ENCODE measurements at places on chromosomes 2 and 18.

DNA sequence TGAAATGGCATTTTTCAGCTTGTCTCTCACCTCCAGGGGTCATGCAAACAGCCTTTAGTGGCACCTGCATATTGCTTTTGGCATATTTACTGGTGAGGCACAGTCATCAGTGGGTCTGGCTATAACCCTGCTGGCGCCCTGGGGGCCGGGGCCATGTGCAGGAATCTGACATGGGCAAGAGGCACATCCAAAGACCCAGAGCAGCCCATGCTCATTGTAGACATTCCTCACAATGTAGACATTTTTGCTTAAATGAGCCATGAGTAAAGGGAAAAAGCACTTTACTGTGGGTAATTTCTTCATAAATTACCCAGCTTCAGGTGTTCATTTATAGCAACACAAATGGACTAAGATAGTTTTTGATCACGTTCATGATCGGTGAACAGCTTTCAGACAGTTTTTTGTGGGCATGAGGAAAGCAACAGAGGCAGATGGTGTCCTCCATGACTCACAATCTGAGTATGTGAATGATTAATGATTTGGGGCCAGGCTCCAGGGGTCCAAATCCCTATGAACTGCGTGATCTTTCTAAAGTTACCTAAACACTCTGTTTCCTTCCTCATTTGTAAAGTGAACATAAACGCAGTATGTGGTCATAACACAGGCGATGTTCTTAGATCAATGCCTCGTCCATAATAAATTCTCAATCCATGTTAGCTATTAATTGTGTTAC lies 85.8 kb downstream of the LIPG start:
- peak; percentile 44 for DNase-seq

GRCh38 chr2:184834699-184835397 lies 236.5 kb downstream of the ZNF804A start:
- DNase-seq: peak; percentile 48

- no peak for DNase-seq
Measured at GRCh38 chr2:203682688-203683130, 23.7 kb upstream of the CD28 start.

DNA sequence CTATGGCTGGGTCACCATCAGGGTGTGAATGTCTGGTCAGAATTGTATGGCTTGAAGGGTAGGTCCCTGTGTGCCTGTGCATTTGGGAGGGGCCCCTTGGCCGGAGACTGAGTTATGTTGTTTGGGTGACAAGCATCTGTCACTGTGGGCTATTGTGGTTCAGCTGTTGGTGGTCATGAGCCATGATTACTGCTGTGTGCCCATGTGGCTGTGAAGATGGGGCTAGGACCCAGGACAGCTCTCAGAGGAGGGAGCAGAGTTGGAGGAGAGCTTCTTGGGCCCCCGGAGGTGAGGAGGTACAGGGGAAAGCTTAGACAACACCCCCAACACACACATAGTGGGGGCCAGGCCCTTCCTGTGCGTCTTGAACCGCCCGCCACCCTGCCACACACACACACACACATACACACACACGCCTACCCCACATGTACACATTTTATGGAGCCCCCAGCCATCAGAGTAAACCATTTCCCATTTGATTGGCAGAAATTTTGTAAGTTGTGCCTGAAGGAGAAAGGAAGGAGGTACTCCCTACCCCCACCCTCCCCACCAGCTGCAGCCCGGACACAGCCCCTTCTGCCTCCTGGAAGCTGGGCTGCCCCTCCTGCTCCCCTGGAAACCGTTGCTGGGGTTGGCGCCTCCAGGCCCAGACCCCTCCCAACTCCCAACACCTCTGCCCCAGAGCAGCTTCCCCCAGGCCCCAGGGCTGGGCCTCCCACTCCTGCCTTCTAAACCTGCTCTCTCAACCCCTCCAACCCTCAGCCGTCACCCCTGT lies 2.0 kb downstream of the GAREM2 start:
- peak; percentile 57 for DNase-seq

- no peak for DNase-seq
Measured at GRCh38 chr2:177053038-177053437, 159.6 kb upstream of the HNRNPA3 start.

DNA sequence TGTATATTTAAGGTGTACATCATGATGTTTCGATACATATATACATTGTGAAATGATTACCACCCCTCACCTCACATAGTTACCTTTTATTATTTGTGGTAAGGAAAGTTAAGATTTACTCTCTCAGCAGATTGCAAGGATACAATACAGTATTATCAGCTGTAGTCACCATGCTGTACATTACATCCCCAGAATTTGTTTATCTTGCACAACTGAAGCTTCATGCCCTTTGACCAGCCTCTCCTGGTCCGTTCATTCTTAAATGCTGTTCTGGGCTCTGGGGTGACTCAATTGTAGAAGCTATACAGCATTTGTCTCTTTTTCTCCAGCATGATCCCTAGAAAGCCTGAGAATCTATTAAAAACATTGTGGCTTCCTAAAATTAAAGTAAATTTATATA lies 90.8 kb downstream of the PTPRM start:
- no peak for DNase-seq

DNA sequence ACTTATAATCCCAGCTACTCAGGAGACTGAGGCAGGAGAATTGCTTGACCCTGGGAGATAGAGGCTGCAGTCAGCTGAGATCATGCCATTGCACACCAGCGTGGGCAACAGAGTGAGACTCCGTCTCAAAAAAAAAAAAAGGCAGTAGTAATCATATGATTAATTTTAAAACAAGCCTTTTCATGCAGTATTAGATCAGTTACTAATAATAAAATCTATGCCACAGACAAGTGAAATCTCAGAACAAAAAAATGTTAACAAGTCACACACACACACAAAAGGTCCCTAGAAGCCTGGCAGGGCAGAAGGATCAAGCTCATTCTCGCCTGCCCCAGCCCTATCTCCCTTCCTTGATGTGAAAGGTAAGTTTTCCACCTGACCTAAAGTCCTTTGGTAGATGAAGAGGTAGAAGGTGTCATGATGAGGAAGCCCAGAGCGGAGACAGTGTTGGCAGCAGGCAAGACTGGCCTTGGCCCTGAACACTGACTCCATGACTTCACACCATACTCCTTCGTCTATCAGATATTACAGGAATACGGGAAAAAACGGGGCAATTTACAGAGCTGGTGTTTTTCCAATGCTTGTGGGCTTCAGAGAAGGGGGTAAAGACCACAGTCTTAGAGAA lies 10.6 kb downstream of the KDSR start:
- DNase-seq: no peak

GRCh38 chr2:203582468-203582867 lies 47.4 kb upstream of the RAPH1 start:
- no peak for DNase-seq

- DNase-seq: no peak
Measured at GRCh38 chr2:98519851-98520250, 75.2 kb downstream of the INPP4A start.

GRCh38 chr18:50203801-50204604 lies 9.1 kb upstream of the MYO5B start:
- DNase-seq: peak; percentile 91

DNA sequence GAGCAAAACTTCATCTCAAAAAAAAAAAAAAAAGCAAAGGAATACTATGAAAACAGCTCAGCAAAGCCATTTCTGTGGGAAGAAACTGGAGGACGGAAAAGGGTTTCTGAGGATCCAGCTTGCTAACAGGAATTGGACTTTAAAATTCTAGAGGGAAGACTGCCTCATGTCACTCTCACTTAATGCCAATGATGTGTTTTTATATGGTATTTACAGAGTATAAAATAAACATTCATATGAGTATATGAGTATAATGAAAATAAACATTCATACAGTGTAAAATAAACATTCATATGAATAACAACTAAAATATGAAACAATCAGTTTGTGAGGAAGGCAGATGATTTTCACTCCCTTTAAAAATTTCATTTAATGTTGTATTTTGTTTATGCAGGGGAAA lies 43.9 kb downstream of the CHMP3 start:
- no peak for DNase-seq

DNA sequence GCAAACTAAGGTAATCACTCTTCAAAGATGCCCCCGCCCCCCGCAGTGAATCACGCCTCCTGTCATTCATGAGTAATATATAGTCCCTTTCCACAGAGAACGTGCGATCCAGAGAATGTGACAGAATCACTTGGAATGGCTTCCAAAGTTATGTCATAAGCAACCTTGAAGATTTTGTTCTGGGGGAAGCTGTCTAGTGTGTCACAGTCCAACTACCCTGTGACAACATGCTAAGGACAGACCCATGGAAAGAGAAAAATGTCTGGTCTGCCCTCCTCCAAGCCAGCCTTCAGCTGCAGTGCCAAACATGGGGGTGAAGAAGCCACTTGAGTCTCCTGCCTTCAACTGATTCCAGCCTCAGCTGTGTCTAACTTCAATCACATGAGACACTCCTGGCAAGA lies 259.1 kb downstream of the SS18 start:
- DNase-seq: no peak

GRCh38 chr18:42105394-42105793 lies 150.4 kb downstream of the PIK3C3 start:
- no peak for DNase-seq

DNA sequence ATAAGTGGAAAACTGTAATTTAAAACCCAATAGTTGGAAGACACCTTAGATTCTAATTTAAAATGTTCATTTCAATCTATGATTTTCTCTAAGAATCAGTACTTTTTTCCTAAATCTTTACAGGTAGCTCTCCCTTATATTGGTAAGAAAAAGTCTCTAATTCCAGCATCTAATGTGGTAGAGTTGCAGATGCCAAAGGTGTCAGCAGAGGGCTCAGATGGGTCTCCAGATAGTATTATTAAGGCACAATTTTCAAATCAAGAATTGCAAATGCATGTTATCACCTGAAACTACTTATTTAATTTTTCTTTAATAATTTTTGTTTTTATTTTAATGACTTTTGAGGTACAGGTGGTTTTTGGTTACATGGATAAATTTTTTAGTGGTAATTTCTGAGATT lies 25.5 kb upstream of the ITGA4 start:
- no peak for DNase-seq

DNA sequence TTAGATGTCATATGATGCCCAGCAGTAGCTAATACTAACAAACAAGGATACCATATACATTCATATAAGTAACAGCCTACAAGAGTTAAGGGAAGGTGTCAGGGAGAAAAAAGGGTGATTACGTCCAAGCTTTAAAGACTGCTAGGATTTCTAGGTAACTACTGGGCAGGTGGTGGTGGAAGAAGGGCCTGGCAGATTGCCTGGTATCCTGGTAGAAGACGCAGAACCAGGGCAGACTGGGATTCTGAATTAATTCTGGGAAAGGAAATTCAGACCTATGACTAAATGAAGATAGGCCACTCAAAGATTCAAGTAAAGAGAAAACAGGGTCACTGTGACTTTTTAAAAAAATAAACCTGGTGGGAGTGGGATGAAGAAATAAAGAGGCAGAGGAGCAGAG lies 31.9 kb downstream of the NDUFA10 start:
- DNase-seq: no peak

DNA sequence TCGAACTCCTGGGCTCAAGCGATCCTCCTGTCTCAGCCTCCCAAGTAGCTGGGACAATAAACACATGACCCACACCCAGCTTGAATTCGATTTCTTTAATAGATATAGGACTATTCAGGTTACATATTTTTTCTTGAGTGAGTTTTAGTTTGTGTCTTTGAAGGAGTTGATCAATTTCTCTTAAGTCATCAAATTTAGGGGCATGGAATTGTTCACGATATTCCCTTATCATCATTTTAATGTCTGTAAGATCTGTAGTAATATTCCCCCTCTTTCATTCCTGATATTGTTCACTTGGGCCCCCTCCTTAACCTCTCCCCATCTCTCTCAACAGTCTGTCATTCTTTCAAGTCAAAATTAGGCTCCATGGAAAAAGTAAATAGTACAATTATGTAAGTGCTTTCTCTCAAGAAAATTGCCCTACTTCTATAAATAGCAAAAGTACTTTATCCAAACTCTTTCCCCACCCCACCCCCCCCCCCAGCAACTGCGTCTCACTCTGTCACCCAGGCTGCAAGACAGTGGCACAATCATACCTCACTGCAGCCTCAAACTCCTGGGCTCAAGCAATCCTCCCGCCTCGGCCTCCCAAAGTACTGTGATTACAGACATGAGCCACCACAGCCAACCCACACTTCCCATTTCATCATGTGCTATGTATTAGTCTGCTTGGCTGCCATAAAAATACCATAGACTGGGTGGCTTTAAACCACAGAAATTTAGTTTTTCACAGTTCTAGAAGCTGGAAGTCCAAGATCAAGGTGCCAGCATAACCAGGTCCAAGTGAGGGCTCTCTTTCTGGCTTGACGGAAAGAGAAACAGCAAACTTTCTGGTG lies 20.1 kb downstream of the WDR33 start:
- no peak for DNase-seq

- DNase-seq: no peak
Measured at GRCh38 chr2:6372317-6372901, 493.3 kb downstream of the CMPK2 start.

- no peak for DNase-seq
Measured at GRCh38 chr2:227576110-227576509, 22.6 kb upstream of the SCYGR2 start.

DNA sequence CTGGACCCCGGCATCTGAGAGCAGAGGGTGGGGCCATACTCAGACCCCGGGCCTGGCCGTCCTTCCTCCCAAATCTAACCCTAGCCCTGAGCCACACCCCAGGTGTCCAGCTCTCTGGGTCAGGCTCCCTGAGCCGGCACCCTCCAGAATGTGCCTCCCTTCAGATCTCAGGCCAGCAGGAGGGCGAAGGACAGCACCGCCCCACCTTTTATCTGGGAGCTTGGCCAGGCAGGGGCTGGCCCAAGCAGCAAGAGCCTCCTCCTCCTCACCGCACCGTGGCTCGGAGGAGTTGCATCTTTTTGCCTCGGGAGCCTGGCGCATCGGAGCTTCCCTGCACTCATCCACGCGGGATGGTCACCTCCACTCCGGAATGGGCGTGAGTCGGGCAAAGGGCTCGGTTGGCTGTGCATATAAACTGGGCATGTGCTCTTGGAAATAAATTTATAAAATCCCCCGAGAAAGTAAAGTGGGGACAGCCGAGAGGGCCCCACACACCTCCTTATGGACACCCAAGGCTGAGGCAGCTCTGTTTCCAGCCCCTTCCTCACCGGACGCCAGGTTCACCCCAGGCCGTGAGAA lies 69.1 kb upstream of the CTDP1 start:
- no peak for DNase-seq

DNA sequence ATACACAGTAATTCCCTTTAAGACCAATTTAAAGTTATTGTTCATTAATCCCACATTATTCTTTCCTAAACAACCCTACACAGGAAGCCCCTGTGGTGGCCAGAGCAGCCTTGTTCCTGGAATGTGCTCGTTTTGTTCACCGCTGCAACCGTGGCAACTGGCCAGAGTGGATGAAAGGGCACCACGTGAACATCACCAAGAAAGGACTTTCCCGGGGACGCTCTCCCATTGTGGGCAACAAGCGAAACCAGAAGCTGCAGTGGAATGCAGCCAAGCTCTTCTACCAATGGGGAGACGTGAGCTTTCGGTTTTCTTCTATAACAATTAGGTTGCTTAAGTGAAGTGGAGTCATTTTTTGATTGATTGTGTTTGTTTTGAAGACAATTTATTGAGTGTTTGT lies 101.0 kb downstream of the UNC80 start:
- DNase-seq: peak; percentile 86

GRCh38 chr2:54634021-54634420 lies 89.4 kb upstream of the EML6 start:
- no peak for DNase-seq

Data from endodermal cell (in vitro differentiated cells).